Psoas muscle (tissue), 8 donors: ENCODE measurements at places on chromosomes 7 and 10. TPM values are rescaled to one million over a fixed set of nuclear protein-coding genes. Genes with fewer than 3 reads are reported as not detected.

DNA sequence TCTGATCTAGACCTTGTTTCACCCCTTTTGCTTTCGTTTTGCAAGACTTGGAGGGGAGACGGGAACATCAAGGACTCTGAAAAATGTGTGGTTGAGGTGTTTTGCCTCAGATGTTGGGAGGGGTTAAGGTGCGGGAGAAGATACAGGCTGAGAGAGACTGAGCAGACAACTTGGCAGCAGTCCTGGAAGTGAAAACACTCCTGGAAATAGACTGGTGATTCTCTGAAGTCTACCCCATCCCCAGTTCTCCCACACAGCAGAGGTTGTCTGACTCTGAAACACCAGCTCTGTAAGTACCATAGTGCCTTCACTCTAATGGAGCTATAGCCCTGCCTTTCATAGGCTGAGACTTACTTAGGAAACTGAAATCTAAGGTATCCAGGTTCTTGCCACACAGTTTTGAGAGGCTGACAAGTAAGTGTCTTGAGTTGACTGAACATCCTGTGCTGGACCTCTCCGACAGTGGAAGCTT, 152.5 kb downstream of the PPP1R9A start:
- DNase-seq: no peak

DNA sequence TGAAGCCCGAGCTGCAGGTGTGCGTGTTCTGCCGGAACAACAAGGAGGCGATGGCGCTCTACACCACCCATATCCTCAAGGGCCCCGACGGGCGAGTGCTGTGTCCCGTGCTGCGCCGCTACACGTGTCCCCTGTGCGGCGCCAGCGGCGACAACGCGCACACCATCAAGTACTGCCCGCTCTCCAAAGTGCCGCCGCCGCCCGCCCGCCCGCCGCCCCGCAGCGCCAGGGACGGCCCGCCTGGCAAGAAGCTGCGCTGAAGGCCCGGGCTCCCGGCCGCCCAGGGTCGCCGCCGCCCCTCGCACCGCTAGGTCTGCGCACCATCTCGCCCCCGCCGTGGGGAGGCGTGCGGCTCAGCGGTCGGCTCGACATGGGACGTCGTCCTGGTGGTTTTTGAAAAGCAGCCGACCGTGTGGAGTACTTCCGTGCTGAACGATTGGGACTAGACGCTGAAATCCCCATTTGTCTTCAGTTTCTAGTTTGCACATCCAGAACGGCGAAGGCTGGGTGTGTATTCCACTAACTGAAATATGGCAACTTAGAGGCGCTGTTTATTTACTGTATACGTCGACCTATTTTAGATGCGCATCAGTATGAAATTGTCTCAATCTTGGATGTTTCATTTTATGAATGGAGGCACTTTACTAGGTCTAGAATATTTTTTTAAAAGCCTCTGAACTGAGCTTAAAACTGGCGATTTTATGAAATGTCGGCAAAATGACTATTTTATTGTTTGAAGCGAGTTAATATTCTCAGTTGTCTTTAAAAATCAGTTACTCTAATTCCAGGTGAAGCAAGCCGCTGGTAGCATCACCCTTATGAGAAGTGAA, 1.1 kb downstream of the NANOS1 start:
- DNase-seq: peak; percentile 80

- peak; percentile 95 for DNase-seq
These were observed at the start of gene ZNF107 for GRCh38 chr7:64665980-64666662. Gene ZNF107, plus strand, starts transcription at chr7:64666133. Its CDS starts 150 bp downstream, at chr7:64666283.

DNA sequence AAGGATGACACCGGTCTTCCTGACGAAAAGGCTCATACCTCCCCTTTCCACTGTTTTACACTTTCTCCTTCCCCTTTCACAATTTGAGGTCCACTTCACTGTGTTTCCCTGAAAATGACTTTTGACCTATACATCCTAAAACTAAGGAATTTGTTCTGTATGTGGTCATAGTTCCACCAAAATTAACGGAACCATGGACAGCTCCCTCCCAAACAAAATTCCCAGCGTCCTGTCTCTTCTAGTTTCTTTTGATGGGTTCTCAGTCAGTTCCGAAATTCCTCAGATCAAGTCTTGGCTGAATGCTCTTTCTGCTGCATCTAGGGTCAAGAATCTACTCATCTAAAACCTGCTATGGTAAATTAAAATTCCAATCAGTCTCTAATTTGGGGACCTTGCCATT, 1191.9 kb downstream of the CNTNAP2 start:
- no peak for DNase-seq

DNA sequence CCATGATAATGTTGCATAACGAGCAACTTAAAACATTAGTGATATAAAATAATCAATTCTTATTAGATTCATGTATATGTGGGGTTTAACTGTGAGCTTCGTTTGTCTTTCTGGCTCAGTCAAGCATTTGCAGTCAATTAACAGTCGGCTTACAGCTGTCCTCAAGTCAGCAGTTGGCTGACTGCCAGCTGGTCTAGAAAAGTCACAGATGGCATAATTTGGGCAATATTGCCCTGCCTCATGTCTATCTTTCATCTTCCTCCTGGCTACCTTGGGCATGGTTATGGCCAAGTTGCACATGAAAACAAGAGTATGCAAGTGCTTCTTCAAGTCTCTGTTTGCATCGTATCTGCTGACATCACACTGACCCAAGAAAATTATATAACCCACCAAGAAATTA, 186.1 kb upstream of the ZWINT start:
- DNase-seq: no peak

DNA sequence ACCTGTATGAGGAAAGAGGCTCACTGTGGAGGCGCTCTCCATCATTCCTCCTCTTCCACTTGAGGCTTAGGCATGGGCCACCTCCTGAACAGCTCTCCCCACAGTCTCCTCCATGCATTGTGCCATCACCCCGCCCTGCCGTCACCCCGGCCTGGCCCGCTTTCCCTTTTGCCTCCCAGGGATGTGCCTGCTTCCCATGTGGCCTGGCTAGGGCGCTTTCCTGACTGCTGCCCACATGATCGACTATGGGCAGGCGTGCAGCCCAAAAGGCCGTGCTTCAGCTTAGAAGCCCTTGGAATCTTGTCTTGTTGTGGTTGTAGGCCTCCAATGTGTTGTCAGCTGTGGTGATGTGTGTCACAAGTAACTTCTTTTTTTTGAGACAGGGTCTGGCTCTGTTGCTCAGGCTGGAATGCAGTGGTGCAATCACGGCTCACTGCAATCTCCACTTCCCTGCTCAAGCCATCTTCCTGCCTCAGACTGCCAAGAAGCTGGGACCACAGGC, 1.8 kb upstream of the ACTR3C start:
- peak; percentile 61 for DNase-seq

DNA sequence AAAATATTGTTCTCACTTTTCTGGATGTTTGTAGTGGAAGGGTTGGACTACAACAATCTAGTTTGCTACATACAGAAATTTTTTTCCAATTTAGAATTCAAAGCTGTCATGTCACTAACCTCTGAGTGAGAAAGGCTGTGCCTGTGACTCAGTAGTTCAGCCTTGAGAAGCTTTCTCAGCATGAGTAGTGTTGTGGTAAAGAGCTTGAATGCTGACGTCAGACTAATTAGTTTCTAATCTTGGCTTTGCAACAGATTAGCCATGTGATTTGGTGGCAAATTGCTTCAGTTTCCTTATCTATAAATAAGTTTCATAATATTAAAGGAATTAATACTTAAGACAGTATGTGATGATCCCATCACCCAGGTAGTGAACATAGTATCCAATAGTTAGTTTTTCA, 83.8 kb downstream of the ABCA13 start:
- no peak for DNase-seq

- DNase-seq: peak; percentile 12
These were observed 107.4 kb downstream of the LHPP start for GRCh38 chr10:124568848-124569622.

GRCh38 chr10:20870834-20871233, 26.3 kb downstream of the NEBL start:
- DNase-seq: no peak

- DNase-seq: no peak
These were observed 48.5 kb downstream of the CALD1 start for GRCh38 chr7:134827889-134828288.

GRCh38 chr7:136348142-136348541, 371.0 kb upstream of the MTPN start:
- no peak for DNase-seq

- no peak for DNase-seq
These were observed 192.1 kb downstream of the HGF start for GRCh38 chr7:81577642-81578340.

DNA sequence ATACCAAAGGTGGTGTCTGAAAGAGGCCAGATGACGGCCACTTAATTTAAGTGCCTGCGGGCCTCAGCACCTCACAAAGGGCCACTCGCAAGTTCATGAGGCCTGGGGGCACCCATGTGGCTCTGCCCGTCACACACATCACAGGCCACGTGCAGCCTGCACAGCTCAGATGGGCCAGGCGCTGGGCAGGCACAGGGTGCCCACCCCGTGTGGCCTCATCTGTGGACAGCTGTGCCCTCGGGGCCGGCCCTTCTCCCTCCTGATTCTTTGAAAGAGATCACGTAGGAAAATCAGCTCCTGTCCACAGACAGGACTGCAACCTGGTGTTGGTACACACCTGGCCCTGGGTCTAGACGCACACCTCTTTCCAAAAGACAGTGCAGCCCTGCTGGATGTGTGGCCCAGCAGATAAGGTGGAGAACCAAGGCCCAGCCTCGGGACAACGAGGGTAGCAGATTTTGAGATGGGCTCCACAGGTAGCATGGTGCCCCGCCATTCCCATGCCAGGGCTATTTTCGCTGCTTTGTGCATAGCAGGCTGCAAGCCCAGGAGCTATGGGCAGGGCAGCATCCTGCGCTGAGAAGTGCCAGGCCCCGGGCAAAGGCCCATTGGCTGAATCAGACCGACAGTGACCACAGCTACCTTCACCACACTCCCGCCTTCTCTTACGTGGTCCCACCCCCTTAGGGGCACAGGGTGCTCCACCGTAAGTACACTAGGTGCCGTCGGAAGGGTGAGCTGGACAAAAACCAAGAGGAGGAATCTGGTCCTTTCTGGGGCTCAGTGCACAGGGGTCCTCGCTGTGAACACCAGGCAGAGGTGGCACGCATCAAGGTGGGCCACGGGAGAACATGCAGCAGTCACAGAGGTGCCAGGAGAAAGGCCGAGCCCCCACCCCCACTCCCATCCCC, 124.5 kb downstream of the EBF3 start:
- no peak for DNase-seq

- DNase-seq: no peak
These were observed 15.5 kb downstream of the ARHGAP12 start for GRCh38 chr10:31912898-31913850.

- no peak for DNase-seq
These were observed 82.7 kb upstream of the LEP start for GRCh38 chr7:128158370-128158769.

- DNase-seq: peak; percentile 87
These were observed 759 bp downstream of the FGFBP3 start for GRCh38 chr10:91908337-91909116.

GRCh38 chr7:103947026-103947655, 42.3 kb downstream of the RELN start:
- no peak for DNase-seq

- no peak for DNase-seq
These were observed 222.0 kb downstream of the CALN1 start for GRCh38 chr7:72190146-72190545.

- no peak for DNase-seq
These were observed 105.3 kb upstream of the KCTD7 start for GRCh38 chr7:66523409-66523808.

DNA sequence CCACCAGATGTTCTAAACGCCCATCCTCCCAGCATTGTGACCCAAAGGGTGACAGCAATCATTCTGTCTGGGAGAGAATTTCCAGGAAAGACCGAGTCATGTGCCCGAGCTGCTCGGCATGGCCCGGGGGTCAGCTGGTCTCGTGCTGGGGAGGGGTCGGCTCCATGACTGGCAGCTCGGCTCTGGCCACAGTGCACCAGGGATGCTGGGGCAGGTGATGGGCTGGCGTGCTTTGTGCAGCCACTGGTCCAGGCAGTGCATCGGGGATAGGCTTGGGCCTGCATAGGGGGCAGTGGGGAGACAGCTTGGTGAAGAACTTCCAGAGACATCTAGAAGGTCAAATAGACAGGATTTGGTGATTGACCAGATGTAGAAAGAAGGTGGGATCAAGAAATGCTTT, 39.2 kb upstream of the PSMG3 start:
- no peak for DNase-seq

GRCh38 chr10:15478429-15478828, 107.3 kb upstream of the FAM171A1 start:
- no peak for DNase-seq

GRCh38 chr10:3173171-3173878, 743 bp upstream of the PITRM1 start:
- no peak for DNase-seq

- DNase-seq: no peak
These were observed 44.2 kb downstream of the BLNK start for GRCh38 chr10:96227206-96227605.

DNA sequence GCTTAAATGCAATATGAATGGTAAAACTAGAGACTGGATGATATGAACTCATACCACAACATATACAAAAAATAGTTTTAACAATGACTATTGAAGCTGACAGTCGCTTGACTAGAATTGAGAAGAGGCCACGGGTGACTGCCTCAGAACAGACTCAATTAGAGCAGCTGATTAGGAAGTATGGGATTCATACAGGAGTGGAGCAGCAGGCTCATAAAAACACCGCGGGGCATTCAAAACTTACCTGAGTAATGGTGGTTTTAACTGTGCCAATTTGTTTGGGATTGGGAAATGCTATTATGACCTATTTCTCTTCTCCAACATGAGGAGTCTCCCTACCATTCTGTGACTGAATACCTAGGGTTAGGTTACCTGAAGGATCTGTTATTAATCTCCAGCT, 2.1 kb downstream of the CADPS2 start:
- no peak for DNase-seq

NSUN5 gene
- 42.9 TPM for polyA plus RNA-seq

ADAM22 gene
- polyA plus RNA-seq: 0.38 TPM

ZNF467 gene
- polyA plus RNA-seq: 0.87 TPM

MSMB gene
- not detected for polyA plus RNA-seq

ACTL6B gene
- 0.03 TPM for polyA plus RNA-seq

SYCE1 gene
- 0.68 TPM for polyA plus RNA-seq

EPDR1 gene
- 67.0 TPM for polyA plus RNA-seq

VSTM4 gene
- 1.8 TPM for polyA plus RNA-seq

MOGAT3 gene
- not detected for polyA plus RNA-seq

ADCK2 gene
- 12.0 TPM for polyA plus RNA-seq

LIPM gene
- polyA plus RNA-seq: not detected

A1CF gene
- not detected for polyA plus RNA-seq

GNAT3 gene
- polyA plus RNA-seq: not detected

LIPJ gene
- polyA plus RNA-seq: 0.03 TPM

POLR3A gene
- 5.2 TPM for polyA plus RNA-seq

CPA2 gene
- 0.23 TPM for polyA plus RNA-seq

OR6B1 gene
- polyA plus RNA-seq: not detected

ARID5B gene
- 75.9 TPM for polyA plus RNA-seq
